ENCODE measurements at places on chromosomes 7 and 10.

GRCh38 chr7:135709508-135709907 is 18.5 kb downstream of the SLC13A4 start:
- no peak for DNase-seq

DNA sequence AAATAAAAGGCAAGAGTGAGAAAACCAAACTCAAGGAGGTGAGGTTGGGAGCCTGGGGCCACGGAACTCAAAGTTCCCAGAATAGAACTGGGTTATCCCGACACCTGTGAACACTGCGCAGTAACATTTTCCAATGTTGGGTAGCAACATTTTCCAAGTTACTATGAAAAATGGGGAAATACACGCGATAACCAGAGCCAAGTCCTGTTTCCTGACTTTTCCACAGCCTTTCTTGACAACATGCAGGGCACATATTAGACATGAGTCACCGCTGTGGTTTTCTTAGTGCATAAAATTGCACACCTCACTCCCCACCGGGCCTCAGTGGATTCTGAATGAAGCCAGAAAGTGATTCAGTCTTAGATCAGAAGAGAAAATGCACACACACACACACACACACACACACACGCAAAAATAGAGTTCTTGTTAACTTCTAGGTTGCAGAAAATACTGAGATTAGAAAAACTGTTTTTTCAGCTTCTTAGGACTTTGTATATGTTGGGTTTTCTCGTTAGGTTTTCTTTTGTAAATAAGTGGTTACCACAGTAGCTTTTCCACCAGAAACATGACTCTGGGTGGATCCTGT is 70.0 kb downstream of the CAMK1D start:
- no peak for DNase-seq

GRCh38 chr7:24024276-24025068 is 259.5 kb upstream of the NPY start:
- DNase-seq = no peak

GRCh38 chr7:115004121-115004520 is 82.2 kb downstream of the MDFIC start:
- no peak for DNase-seq

DNA sequence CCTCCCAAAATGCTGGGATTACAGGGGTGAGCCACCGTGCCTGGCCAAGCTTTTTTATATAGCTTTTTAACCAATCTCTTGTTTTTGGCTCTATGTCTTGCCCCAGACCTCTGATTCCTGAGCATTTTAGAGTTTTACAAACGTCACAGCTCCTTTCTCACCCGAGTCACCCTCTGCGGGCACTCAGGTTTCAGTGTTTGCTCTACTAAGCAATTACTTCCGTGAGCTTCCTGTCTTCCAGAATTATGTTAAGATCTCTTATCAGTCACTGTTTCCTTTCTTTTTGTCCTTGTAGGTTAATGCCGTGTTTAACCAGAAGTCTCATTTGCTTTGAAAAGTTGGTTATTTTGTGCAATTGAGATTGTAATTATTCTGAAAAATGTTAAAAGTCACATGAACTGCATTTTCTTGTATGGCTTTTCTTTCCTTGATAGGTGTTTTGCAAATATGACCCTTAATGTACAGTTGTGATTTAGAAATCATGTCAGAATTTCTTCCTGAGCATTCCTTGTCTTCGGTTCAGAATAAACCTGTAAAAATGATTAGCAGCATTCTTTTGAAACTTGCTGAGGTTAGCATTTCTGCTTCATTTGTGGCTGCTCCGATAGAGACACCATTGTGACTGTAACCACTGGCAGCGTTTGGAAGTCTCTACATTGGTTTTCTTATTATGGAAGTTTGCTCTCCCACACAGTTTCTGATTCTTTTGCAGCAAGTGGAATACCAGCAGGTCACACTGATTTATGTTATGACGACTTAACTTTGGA is 4.5 kb upstream of the HKDC1 start:
- DNase-seq = no peak

DNA sequence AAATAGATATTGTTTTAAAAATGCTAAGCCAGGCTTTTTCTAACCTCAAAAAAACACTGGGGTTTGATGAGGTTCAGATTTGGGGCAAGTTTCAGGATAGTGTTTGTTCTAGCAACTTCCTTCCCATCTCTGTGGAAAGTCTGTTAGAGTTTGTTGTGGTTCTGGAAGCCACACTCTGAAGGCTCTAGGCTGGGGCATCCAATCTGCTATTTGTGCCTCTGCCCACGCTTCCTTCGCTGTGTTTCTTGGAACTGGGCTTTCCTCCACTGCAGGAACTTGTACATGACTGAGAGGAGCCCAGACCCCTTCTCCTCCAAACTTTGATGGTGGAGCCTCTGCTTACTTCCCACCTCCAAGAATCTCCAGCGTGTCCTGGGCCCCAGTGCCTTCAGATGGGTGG is 108.5 kb upstream of the SLC25A13 start:
- no peak for DNase-seq

DNA sequence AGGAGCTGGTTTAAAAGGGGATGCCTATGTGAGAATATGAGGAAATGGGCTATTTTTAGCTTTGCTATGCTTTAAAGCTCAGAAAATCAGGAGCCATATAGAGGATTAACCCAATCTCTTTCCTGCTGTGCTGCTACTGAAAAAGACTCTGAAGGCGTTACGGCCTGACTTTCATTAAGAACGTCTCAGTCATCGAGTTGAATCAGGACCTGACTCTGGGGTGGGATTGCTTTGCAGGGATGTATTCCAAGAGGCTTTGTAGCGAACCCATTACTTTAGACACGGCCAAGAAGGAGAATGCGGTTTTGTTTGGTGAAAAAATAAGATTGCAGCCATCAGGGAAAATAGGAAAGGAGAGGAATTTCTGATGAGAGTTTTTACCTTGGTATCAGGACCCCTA is 426.9 kb downstream of the CCSER2 start:
- no peak for DNase-seq

DNA sequence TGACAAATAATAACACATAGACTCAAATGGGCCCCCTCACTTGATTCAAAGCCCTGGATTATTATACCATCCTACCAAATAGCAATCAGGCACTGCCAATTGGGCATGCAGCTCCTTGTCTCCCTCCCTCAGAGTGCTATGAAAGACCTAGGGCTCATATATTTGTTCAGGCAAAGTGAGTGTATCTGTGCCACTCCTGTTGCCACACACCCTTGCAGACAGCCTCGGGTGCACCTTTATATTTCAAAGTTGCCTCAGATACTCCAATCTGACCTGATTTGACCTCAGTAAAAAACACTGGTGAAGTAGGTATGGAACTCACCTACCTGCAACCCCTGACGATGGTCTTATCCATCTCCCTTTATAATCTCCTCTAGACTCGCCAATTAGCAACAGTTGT is 3.0 kb upstream of the NAMPT start:
- no peak for DNase-seq

- DNase-seq = no peak
Measured at GRCh38 chr10:132429281-132430230, 32.6 kb downstream of the PWWP2B start.

DNA sequence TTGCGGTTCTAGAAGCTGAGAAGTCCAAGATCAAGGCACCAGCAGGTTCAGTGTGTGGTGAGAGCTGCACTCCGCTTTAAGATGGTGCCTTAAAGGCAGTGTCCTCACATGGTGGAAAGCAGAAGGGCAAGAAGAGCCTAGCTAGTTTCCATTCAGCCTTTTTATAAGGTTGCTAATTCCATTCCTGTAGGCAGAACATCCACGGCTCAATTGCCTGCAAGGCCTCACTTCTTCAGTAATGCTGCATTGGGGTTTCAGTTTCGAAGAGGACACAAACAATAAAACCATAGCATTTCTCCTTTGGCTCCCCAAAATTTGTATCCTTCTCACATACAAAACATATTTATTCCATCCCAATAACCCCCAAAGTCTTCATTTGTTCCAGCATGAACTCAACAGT is 109.5 kb upstream of the KCND2 start:
- no peak for DNase-seq
